Activated CD4-positive, alpha-beta T cell treated with anti-CD3 and anti-CD28 coated beads for 4 hours (primary cell): ENCODE measurements at places on chromosomes 7 and 10.

GRCh38 chr7:38825721-38826440, 83.1 kb downstream of the VPS41 start:
- DNase-seq = no peak

DNA sequence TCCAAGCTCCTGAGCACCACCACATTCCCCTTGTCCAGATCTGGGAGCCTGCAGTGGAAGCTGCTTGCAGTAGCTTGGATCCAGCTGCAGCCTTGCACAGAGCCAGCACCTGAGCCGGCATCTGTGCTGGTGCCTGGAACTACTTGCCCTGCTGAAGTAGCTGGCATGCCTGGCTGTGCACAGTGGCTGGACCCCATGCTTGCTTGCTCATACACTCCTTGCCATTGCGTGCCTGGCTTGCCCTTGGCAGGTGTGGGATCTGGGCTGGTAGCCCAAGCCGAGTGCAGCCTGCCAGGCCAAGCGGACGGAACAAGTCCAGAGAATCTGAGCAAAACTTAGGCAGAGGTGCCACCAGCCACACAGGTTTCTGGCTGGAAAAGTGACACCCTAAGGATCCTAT, 759.9 kb downstream of the IPMK start:
- no peak for DNase-seq

- no peak for DNase-seq
Observed at GRCh38 chr7:135811506-135811905, 62.9 kb upstream of the FAM180A start.

- no peak for DNase-seq
Observed at GRCh38 chr10:71999360-72000072, 35.3 kb downstream of the CHST3 start.

- no peak for DNase-seq
Observed at GRCh38 chr7:1845536-1846311, 175.6 kb downstream of the ELFN1 start.

DNA sequence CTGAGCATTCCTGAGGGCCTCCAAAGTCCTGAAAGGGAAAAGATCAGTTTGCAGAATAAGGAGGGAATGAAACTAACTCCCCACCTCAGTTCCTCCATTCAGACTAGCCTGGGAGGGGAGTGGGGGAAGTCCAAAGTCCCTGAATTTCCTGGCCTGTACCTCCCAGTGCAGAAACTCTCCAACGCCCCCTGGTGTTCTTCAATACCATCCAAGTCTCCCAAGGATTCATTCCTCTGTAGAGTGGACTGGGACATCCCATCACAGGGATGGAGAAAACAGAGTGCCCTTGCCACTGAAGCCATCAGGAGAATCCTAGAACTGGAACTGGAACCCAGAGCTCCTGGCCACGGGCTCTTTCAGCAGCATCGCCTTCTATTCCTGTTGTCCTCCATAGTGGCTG, 1.6 kb upstream of the COL13A1 start:
- DNase-seq = no peak

DNA sequence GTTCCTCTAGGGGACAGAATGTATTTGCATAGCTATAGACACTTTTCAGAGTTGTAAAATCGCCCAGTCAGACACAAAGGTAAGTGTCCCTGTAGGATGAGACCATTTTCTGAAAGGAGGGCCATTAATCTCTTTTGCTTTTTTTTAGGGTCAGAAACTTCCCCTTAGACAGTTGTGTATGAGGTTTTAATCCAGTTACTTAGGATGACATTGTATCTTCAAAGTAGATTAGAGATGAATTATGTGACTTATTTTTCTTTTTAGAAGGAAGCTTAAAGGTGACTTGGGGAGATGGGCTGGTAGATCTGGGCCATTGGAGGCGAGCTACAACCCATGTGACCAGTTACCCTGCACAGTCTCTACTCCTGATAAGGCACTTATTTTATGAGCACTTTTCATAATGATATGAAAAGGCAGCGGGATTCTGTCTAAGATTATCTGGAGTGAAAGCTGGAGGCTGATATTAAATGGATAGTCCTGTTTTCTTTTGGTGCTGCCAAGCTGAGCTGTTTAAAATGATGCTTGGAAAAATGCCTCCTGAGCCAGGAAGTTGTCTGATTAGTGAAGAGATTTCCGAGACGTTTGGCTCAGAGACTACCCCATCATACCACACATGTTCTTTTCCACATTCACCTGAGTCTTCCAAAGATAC, 264.3 kb downstream of the AUTS2 start:
- no peak for DNase-seq

- no peak for DNase-seq
Observed at GRCh38 chr7:4700577-4701235, 18.6 kb downstream of the FOXK1 start.

DNA sequence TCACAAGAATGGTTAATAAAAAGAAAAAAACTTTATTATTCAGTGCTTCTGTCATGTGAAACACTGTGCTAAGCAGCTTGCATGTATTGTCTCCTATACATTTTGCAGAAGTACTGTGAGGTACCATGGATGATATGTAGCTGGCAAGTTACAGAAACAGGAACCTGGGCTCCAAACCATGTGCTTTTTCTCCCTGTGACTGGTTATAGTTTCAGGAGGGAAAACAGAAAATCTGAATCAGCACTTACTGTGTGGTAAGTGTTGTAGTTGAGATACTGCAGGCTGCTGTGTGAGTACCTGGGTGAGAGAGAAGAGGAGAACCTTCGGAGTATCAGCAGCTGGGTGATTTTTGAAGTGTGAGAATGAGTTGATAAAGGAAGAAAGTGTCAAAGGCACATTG, 285.0 kb downstream of the SUGCT start:
- DNase-seq = no peak

DNA sequence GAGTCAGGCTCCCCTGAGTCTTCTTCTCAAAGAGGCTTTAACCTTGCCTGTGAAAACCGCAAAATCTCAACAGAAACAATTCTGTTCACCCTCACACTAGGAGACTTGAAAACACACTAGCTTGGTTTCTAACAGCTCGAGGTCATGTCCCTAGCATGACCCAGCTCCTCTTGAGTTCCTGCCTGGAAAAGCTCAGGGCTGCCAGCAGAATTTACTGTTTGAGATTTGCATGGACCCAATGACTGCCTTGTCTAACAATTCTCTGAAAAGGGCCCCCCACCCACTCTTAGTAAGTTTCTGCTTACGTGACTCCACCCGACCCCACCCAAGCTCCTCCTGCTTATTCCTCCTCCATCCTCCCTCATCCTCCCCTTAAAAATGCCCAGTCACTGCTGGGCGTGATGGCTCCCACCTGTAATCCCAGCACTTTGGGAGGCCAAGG, 85.1 kb upstream of the KMT2C start:
- no peak for DNase-seq

GRCh38 chr10:18340496-18341051, 200.3 kb downstream of the CACNB2 start:
- DNase-seq = no peak

DNA sequence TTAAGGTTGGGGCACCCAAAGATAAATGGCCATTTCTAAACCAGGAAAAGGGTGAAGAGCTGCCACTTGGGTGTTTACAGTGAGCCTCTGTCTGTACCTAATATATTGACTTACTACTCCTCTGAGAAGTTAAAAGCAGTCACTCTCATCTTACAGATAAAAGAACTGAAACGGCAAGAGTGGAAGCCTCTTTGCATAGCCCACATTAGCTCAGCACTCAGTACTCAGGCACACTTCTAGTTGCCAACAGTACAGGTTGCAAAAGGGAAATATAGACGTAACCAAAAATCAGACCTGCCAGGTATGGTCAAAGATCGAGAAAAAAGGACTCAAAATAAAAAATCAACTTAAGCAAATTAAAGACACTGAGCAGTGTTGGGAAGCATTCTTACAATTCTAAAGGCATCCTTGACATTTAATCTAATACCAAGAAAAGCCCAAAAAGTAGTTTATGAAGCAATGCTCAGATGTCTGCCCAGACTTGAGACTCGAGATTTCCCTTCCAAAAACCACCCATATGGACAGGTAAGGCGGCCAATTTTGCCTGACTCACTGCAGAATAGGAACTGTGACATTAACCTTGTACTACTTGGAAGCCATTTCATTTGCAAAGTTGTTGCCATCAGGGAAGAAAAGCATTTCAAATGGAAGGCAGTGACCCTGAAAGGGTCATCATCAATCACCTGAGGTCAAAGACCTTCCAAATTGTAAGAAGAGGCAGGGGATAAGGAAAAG, 139.3 kb downstream of the SLC25A13 start:
- DNase-seq = no peak

GRCh38 chr10:83632701-83633100, 506.6 kb upstream of the GHITM start:
- no peak for DNase-seq

DNA sequence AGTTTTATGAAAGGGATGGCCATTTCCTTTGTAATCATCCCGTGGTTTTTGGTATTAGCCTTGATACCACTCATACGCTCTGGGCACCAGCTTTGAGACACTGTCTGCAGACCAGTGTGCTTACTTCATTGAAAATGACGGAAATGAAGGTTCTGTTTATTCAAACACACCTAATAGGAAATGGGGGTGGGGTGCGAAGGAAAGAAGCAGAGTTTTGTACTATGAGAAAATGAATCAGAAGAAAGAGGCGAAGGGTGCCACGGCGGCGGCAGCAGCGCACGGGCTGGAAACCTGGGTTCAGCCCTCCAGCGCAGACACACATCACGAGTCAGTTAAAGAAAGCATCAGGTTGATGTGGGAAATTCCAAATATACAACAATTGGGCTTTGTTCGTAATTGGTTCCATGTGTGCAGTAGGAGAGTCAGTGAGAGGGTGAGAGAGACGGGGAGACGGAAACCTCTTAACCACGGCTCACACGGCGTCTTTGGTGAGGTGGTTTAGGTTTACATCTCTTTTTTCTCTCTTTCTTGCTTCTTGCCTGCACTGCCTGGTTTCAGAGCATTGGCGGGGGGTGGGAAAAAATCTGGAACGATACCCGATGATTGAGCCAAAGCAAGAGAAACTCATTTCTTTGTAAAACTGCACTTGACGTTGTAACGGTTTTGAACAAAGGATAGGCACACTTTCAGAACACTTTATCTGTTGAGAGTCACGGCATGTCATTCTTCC, 321.2 kb downstream of the FRMD4A start:
- peak; percentile 84 for DNase-seq

- DNase-seq = no peak
Observed at GRCh38 chr7:80942261-80943041, 23.6 kb upstream of the SEMA3C start.

DNA sequence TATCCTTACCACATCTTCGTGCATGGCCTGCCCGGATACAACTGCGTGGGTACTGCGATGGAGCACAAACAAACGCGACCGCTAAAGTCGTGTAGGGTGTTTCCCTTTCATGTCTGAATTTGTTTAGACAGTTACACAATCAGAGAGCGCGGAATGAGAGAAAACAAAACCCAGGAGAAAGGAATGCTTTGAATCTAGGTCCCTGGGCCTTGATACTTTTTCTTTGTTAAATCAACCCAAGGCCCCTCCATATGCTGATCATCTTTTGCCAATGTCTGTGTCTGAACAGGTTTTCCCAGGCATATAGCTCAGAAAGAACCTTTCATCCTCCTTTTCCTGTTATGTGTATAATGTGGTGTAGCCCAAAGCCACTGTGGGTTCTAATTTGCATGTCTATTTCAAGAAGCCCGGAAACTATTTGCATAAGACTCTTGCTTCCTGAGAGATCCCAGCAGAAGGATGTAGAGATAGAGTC, 145.8 kb downstream of the FRMD4A start:
- DNase-seq = peak; percentile 8

GRCh38 chr10:124354411-124355382, 64.0 kb downstream of the OAT start:
- peak; percentile 26 for DNase-seq

GRCh38 chr7:17212188-17212587, 86.3 kb upstream of the AHR start:
- no peak for DNase-seq

DNA sequence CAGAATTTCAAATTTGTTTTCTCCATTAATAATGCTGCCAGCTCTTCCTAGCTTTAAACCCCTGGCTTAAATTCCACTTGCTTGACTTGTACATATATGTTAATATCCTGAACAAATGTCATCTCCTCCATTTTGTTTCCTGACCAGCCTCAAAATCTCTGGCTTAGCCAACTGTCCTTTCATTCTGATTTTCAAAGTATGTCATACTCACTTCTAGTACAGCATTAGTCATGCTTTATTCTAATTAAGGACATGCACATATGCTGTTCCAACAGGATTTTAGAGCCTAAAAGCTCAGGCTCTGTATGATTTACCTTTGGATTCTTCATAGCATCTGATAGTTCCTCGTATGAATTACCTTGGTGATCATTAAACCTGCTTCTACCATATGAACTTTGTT, 158.3 kb downstream of the ZNF438 start:
- no peak for DNase-seq

DNA sequence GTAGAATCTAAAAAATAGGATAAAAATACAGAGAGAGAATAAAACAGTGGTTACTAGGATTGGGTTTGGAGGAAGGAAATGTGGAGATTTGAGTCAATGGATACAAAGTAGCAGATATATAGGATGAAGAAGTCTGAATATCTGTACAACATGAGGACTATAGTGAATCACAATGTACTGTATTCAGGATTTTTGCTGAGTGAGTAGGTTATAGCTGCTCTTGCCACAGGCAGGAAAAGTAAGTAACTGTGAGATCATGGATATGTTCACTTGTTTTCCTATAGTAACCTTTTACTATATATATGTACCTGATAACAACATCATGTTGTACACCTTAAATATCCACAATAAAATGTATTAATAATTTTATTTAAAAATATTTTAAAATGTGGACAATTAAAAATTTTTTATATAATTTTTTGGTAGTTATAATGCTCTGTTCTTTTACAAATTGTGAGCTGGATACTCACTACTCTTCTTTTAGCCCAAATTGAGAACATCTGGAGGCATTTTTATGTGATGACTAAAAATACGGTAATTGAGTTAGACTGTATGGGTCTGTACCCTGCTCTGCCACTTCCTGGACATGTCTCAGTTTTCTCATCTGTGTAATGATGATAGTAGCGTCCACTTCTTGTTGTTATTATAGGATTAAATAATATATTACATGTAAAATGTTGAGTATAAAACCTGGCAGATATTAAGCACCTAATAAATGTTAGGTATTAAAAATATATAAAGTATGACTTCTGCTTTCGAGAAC, 439.1 kb downstream of the AUTS2 start:
- DNase-seq = no peak

DNA sequence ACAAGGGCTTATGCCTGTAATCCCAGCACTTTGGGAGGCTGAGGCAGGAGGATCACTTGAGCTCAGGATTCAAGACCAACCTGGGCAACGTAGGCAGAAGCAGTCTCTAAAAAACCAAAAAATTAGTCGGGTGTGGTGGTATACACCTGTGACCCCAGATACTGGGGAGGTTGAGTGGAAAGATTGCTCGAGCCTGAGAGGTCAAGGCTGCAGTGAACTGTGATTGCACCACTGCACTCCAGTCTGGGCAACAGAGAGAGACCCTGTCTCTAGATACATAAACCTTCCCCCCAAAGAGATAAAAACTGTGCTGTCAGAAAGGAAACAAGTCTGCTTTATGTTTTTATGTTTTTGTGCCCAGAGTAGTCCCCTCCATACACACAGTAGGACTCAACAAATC, 27.5 kb upstream of the CDK13 start:
- DNase-seq = no peak

- DNase-seq = no peak
Observed at GRCh38 chr7:171364-171904, 20.9 kb upstream of the FAM20C start.

GRCh38 chr10:49053053-49053997, 62.0 kb downstream of the VSTM4 start:
- no peak for DNase-seq

- DNase-seq = no peak
Observed at GRCh38 chr10:124092860-124093773, at the start of gene CHST15. TSS of gene CHST15 (minus strand) at chr10:124093598. CDS start at chr10:124046212, 47,386 bp downstream.

- no peak for DNase-seq
Observed at GRCh38 chr7:96998333-96998732, 7.0 kb upstream of the DLX6 start.
